Inflammatory macrophage treated with lipopolysaccharide for 4 hours (primary cell): ENCODE measurements at places on chromosomes 5 and 9.

DNA sequence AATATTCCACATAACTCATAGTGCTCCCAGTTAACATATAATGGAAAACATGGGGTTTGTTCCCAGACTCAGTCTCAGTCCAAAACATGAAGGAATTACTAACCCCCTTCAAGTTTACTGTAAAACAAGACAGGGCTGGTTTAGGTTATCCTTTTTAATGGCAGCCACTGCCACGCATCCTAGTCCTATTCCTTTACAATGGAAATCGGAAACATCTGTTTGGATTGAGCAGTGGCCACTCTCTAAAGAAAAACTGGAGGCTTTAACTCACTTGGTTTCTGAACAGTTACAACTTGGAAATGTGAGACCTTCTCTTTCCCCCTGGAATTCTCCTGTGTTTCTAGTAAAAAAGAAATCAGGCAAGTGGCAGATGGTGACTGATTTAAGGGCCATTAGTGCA lies 609.9 kb upstream of the ACO1 start:
- no peak for DNase-seq

DNA sequence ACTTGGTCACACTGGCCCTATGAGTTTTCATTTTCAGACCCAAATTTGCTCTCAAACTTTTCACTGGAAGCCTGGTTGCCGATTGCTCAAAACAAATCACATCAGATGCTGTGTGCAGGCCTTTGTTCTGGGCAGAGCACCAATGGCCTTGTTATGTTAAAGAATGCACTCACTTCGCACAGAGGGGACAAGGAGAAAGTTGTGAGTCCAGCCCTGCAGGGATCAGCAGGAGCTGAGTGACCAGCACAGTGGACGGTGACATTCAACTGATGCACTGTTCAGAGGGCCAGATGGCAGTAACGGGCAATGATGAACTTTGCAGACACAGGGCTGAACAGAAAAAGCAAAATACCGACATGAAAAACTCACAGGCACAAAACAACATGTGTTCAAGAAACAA lies 86.1 kb downstream of the BARX1 start:
- no peak for DNase-seq

GRCh38 chr5:141872496-141873356 lies 5.5 kb downstream of the PCDH1 start:
- no peak for DNase-seq

DNA sequence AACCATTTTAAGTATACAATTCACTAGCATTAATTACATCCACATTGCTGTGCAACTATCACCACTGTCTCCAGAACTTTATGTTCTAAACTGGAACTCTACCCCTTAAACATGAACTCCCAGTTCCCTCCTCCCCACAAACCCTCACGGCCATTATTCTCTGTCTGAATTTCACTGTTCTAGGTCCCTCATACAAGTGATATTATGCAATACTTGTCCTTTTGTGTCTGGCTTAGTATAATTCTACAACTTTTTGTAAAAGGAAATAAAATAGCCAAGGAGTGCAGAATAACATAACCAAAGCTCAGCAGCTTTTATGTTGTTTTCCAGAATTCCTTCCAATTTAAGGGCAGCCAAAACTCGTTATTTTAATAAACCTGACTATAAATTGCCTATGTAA lies 53.2 kb downstream of the NAA35 start:
- DNase-seq = no peak

DNA sequence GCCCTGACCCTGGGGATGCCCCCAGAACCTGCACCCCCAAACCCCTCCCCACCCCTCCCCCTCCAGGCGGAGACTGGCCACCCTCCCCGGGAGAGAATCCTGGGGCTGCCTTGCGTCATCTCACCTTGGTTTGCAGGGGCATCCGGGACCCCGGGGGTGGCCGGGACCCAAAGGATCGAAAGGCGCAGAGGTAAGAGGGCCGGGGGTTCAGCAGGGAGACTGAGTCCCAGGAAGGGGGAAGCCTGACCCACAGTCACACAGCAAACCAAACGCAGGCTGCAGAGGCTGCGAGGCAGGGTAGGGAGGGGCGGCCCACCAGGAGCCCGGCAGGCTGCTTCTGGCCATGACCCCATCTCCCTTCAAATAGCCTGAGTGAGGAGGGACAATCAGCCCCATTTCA lies 33.8 kb upstream of the ORM1 start:
- no peak for DNase-seq

DNA sequence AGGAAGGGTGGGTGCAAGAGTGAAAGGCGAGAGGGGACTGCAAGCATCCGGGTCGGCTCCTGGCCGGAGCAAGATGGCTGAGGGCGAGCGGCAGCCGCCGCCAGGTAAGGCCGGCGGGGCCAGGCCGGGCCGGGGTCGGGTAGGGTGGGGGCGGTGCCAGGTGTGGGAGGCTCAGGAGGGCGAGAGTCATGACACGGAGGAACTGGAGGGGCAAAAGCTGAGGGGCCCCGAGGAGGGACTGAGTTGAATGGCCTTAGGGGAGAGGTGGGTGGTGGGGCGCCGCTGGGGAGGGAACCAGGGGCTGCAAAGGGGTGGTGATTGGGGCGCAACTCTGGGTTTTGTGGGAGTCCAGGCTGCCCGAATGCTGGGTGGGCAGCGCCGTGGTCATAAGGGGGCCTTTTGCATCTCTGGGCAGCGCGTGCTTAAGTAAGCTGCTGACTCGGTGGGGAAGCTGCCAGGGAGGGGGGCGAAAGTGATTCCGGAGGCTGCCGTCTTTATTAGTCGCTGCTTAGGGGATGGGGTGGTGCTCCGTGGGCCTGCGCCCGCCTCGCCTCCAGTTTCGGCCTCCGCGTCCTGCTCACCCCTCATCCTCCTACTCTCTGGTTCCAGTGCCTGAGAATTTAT lies 425 bp downstream of the PTPA start:
- DNase-seq = peak; percentile 55
